Fibroblast of pulmonary artery (primary cell): ENCODE measurements at places on chromosomes 7 and 10.

DNA sequence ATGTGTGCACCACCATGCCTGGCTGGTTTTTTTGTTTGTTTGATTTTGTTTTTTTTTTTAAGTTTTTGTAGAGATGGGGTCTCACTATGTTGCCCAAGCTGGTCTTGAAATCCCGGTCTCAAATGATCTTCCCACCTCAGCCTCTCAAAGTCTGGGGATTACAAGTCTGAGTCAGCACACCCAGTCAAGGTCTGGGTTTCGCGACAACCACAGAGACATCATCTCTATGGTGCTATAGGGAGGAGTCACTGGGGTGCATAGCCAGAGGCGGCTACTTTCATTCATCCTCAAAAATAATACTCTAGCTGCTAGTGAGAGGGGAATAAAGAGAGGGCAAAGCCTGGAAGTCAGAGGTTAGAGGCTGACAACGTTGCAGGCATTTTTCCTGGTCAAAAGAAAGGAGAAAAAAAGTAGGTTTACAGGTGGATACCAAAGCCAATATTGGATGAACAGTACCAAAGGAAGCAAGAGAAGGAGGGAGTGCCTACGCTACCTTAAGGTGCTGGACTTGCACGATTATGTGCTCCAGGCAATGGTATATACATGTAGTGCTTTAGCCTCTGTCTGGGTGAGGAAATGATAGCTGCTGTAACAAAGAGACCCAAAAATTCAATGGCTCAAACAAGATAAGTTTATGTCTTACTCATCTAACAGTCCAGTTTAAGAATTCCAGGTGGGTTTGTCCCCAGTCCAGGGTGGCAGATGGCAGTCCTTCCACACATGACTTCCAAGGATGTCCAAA lies 178.3 kb downstream of the SKIDA1 start:
- no peak for DNase-seq

- peak; percentile 57 for DNase-seq
These were observed 386.0 kb downstream of the KIF20B start for GRCh38 chr10:90087197-90088023.

DNA sequence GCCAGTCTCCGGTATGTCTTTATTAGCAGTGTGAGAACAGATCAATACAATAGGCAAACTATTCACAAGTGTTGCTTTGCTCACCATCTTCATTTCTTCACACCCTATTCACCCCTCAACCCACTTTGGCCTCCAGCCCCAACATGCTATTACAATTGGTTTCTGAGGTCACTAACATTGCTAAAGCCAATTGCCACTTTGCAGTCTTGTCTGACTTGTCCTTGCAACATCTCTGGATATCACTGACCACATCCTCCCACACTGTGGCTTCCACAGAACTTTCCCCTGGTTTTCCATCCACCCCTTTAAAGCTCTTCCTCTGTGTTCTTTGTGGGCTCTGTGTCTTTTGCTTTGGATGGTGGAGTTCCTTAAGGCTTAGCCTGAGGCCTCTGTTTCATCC lies 5.2 kb upstream of the APBB1IP start:
- DNase-seq: no peak

DNA sequence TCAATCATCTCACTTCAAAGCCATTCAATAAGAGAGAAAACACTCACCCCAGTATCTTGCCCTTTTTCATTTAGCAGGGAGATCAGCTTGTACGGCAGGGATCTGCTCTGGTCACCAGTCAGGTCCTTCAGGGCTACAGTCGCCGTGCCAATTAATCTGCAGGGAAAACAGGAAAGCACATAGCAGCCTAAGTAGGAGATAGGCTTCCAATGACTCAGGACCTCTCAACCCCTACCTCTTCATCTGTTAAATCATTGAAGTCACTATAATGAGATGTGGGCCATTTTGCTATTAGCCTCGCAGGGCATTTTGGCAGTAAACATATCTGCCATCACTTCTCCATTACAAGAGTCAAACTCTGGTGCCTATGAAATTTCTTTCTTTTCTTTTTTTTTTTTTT lies 50.8 kb downstream of the MYOF start:
- no peak for DNase-seq

DNA sequence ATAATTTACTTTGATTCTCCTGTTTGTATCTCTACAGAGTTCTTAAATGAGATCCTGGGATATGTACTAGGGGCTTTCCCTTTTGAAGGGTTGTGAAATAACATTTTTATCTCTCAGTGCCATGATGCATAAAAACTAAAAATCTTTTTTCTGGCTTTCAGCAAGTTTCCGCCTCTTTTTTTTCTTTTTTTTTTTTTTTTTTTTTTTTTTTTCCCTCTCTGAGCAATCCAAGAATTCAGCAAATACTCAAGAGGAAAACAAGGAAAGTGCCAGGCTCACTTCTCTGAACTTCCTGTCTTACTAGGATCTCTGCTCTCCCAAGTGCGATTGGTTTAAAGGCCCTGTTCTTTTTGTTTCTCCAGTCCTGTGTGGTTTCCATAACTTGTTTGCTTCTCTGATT lies 79.9 kb downstream of the HYCC1 start:
- peak; percentile 54 for DNase-seq
